ENCODE measurements at places on chromosomes 16 and 17.

- DNase-seq = no peak
Observed at GRCh38 chr16:50999181-50999580, 151.9 kb downstream of the SALL1 start.

DNA sequence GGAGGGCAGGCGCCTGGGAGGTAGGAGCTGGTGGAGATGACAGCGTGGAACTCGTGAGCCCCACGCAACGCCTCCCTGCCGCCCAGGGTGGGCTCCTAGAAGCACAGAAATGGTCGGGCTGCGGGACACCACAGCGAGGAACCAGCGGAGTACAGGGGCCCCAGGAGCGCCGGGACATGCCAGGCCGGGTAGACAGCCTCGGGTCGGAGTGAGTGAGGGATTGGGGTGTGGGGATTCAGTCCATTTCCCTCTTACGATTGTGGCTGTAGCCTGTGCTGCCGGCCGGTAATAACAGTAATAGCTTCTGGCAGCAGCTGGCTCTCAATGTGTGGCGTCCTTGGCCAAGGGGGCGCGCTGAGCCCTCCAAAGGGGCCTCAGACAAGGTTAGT, 12.2 kb upstream of the CES3 start:
- no peak for DNase-seq

- DNase-seq = no peak
Observed at GRCh38 chr17:31064707-31065106, 30.1 kb upstream of the NF1 start.

DNA sequence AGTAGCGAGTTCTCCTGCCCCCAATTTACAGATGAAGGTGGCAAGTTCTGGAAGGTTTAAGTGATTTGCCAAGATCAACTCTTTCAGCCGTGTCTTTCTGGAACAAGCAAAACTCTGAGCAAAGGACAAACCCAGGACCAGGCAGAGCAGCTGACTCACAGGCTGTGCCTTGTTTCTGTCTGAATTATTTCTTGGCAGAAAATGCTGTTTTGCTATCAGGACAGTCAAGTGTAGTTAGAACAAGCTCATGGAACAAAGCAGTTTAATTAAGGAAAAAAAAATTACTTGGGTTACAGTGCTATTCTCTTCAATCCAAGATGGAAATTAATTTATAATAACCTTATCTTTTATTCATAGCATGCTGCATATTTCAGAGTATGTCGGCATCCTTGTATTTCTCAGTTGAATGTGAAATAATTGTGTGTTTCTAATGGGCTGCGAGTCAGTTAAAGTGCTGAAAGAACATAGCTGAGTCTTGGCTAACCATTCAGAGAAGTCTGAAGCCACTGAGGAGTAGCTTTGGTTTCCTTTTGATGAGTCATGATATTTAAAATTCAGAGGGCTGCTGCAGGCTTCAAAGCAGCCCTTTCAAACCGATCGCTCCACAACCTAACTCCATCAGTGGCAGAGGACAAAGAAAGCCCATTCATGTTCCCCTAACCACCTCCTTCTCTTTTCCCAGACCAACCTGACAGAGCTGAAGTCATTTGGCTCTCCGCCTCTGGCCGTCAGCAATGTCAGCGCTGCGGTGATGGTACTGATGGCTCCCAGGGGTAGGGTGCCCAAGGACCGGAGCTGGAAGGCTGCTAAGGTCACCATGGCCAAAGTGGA, 143.7 kb downstream of the ZNF18 start:
- no peak for DNase-seq

GRCh38 chr17:74547736-74548135, 1.8 kb upstream of the CD300C start:
- no peak for DNase-seq

DNA sequence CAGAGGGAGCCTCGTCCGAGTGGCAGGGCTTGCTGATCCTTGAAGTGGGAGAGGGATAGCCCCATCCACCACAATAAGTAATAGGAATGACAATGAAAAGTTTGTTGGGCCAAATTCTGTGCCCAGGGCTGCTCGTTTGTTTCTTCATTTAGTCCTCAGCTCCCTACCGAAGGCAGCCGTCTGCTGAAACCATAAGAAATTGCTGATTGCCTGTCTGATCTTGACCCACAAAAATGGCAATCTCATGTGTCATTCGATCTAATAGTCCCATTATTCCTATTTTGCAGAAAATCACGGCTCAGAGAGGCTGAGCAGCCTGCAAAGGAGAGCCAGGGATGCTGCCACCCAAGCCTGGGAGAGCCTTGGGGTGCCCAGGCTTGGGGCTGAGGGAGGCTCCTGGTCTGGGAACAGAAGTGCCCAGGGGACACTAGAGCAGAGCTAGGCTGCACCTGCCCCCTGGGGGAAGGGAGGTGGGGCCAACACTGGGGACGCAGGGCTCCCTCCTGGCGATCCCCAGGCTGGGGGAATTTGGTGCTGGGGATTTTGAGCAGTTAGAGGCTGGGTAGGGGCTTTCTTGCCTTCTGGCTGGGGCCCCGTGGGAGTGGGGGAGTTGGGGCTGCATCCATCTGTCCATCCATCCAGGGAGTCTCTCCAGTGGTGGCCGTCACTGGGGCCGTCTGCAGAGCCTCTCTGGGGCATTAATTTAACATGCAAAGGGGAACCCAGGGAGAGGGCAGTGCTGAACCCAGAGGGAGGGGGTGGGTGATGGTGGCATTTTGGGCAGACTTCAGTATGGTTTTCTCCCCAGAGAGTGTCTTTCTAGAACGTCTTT, 53.5 kb downstream of the SOCS1 start:
- DNase-seq = no peak

- no peak for DNase-seq
Observed at GRCh38 chr16:11405331-11406176, 60.3 kb downstream of the RMI2 start.

GRCh38 chr16:53755026-53755910, 51.3 kb downstream of the FTO start:
- no peak for DNase-seq

DNA sequence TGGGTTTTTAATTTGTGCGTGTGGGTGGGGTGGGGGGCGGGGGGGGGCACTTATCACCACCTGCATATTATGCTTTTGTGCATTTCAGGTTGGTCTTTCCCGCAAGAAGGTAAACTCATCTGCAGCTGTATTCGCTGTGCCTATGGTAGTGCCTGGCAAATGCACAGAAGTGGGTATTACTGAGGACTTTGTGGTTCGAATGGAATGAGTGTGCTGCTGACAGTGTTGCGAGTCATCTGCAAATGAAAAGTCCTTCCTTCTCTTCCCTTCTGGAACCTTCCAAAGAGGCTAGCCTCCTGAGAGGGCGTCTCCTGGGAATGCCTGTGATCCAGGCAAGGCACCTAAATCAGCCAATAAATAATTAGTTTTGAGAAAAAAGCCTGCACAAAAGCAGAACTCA, 532.9 kb downstream of the MAF start:
- no peak for DNase-seq

DNA sequence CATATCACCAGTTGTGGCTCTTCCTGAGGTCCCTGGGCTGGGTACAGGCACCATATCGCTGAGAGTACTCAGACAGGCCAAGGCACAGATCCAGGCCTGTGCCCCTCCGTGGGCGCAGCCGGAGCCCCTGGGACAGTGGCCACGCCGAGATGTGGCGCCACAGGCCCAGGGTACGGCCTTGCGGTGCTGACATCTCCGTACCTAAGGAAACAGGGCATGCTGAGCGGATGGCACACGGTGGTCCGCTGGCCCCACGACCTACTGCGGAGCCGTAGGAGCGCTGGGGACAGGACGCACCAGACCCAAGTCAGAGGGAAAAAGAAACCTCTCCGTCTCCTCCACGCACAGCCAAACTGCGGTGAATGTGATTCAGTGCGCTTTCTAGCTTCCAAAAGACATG, 26.5 kb downstream of the NDUFAF8 start:
- no peak for DNase-seq

DNA sequence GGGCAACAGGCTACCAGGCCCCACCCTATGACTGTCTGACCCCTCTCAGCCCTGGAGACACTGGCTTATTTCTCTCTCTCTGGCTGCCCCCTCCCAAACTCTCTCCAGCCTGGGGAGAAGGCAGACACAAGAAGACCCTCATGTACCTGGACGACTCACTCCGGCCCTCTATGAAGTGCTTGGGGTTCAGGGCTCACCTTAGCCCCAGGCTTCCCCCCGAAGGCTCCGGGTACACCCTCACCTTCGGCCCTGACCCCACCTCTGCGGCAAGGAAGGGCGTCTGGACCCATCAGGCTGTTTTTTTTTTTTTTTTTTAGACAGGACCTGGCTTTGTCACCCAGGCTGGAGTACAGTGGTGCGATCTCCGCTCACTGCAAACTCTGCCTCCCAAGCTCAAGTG, 906 bp upstream of the CARMIL2 start:
- DNase-seq = no peak

GRCh38 chr17:17870247-17870646, 33.5 kb upstream of the SREBF1 start:
- DNase-seq = no peak

- no peak for DNase-seq
Observed at GRCh38 chr17:59375857-59376256, 44.4 kb downstream of the YPEL2 start.

DNA sequence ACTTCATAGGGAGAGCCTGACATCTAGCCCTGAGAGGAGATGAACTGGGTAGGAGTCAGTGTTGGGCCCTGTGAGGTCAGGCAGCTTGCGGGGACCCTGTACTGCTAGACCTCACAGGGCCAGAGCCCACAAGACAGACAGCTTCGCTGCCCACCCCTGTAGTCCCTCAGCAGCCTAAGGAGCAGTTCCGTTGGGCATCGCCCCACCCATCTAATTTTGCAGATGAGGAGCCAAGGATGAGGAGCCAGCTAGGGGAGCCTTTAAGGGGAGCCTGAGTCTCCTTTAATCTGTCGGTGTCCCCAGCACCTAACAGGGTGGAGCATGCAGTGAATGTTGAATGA, 755 bp upstream of the TUFM start:
- DNase-seq = no peak

GRCh38 chr16:58495521-58496331, 4.2 kb upstream of the NDRG4 start:
- no peak for DNase-seq

GRCh38 chr17:10683853-10684252, 13.5 kb downstream of the SCO1 start:
- DNase-seq = no peak

DNA sequence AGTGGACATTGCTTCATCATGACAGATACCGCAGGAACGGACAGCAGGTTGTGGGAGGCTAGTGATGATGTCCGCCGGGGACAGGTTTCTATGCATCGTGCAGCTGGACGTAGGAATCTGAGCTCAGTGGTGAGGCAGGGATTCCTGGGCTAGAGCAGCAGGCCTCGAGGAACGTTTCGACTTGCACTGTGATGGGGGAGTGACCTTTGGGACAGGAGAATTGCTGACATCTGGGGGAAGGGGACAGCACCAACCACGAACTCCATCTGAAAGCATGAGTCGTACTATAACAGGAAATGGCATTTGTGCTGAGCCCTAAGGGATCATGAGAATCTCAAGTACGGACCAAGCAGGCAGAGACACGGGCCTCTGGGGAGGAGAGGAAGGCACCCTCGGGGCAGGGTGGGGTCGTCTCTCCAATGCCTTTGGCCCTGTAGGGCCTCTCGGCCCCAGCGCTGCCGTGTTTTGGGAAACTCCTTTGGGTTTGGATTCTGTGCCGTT, 65.8 kb upstream of the ENDOV start:
- DNase-seq = no peak

GRCh38 chr17:39077866-39078265, 73.6 kb downstream of the PLXDC1 start:
- no peak for DNase-seq

GRCh38 chr16:48833461-48833860, 223.5 kb upstream of the N4BP1 start:
- no peak for DNase-seq

GRCh38 chr17:59712862-59713261, 5.4 kb downstream of the VMP1 start:
- DNase-seq = no peak

DNA sequence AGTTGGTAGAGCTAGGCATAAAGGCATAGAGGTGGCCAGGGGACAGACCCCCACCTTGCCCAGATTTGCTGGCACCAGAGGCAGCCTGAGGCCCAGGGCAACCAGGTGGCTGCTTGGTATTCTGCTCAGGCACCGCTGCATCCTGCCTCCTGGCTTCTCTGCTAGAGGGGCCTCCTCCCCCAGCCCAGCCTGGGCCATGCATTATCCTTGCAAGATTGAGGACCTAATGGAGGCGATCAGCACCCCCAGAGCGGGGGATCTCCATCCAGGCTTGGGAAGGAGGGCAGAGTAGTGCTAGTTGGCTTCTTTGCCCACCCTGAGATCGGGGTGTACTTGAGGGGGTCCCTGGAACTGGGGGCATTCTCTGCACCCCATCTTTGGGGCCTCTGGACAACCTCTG, 23.8 kb downstream of the CDK5RAP3 start:
- no peak for DNase-seq

GRCh38 chr17:29091606-29092289, 48.8 kb downstream of the PIPOX start:
- no peak for DNase-seq

DNA sequence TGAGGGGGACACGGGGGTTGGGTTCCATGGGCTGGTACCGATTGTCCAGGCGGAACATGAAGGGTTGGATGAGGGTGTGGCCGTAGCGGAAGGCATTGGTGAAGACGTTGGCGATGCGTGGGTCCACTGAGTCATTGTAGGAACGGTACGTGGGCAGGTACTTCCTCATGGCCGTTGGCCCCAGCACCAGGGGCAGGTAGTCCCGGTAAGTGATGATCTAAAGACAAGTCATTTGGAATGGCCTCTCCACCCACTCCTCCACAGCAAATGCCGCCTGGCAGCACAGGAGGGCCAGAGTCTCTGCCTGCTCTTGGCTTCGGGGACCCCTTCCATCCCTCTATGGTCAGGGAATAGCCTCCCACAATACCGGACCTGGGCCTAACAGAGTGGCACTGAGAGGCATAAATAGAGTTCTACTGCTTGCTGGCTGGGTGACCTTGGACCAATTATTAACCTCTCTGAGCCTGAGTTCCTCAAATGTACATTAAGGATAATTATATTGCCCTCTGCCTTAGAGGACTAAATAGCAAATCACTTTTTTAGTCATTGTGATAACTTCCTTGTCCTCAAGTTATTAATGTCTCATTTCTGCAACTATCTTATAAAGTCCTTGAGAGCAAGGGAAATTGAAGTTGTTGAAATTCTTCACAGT, 7.2 kb downstream of the MPO start:
- no peak for DNase-seq

GRCh38 chr17:47223007-47223406, 13.9 kb downstream of the MYL4 start:
- DNase-seq = no peak

DNA sequence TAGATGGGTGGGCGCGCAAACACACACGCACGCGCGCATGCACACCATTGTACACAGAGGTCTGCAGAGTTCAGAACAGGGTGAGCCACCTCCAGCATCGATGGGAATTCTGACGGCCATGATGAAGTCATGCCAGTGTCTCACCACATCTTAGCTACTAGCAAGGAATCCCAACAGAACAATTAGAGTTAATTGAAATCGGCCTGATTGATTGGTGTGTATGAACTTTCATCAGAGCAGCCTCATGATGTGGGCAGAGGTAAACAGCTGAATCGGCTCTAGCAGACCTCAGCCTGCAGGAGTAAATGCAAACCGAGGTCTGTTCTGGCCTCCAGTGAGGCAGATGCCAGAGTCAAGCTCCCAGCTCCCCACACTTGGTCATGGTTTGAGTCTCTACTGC, 200.6 kb downstream of the CBLN1 start:
- no peak for DNase-seq

GRCh38 chr16:24713379-24713778, 16.1 kb upstream of the TNRC6A start:
- no peak for DNase-seq

- DNase-seq = no peak
Observed at GRCh38 chr17:74525781-74526288, 5.4 kb downstream of the CD300LB start.

- no peak for DNase-seq
Observed at GRCh38 chr17:44608727-44609435, 47.4 kb upstream of the MEIOC start.

- no peak for DNase-seq
Observed at GRCh38 chr17:42698736-42699414, 16.5 kb downstream of the CNTNAP1 start.
